ENCODE measurements at places on chromosomes 1 and 21.

- DNase-seq = peak; percentile 34
Measured at GRCh38 chr1:226121587-226122400, 59.3 kb downstream of the H3-3A start.

DNA sequence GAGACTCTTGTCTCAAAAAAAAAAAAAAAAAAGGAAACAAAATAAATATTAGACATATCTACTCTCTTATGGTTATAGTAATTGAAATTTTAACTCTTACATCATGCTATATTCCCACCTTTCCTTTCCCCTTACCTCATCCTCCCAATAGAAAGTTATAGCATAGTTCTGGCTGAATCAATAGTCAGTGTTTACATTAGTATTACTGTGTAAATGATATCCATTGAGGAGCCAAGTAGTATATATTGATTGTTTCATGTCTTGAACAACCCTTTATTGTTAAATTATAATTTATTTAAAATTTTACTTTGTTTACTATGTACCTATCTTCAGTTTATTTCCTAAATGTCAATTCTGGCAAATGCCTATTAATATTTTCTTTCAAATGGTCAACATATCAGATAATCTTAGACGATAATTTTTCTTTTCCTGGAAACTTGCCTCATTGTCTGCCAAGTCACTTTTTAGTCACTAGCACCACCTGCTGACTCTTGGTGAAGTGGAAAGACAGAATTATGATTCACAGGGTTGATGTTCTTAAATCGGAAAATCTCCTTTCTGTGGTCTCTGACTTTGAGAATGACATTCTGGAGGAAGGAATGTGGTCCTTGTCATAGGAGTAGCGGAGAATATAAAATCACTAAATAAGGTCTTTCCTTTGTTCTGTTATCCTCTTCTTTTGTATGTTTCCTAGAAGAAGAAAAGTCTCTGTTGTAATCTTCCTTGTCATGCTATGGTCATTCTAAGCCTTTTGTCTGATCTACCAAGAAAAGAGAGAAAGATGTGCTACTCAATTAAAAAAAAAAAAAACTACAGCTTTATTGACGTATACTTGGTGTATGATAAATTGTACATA is 8.6 kb downstream of the HJV start:
- DNase-seq = peak; percentile 37

GRCh38 chr1:153429266-153430165 is 13.2 kb downstream of the S100A7A start:
- DNase-seq = peak; percentile 64

- DNase-seq = no peak
Measured at GRCh38 chr1:234091876-234092275, 187.4 kb downstream of the SLC35F3 start.

DNA sequence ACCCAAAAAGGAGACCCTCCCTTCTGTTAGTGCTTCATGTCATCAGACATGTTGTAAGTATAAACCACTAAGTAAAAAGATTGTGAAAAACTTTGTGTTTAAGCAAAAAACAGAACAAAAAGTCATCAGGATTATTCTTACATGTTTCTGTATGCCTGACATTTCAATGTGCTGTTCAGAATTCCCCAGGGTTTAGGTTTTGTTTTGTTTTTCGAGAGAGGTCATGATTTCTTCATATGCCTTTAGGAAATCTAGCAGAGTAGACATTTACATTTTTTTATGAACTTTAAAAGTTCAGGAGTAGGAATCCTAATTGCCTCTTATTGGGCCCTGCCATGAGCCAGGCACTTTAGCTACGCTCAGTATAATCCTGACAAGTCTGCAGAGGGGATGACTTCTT is 85.3 kb downstream of the VPS13D start:
- DNase-seq = no peak

GRCh38 chr1:180902541-180902940 is 10.2 kb upstream of the KIAA1614 start:
- DNase-seq = no peak

DNA sequence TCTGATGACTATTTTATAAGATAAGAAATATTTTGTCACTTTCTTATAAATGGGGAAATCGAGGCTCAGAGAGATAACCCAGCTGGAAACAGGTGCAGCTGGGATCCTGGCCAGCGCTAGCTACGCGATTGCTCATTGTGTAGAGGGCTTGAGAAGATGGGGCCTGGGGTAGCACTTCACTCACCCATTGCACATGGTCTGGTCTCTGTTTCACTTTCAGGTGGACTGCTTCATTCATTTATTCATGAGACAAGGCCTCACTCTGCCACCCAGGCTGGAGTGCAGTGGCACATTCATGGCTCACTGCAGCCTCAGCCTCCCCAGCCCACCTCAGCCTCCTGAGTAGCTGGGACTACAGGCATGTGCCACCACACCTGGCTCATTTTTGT is 23.8 kb downstream of the UBE4B start:
- no peak for DNase-seq

GRCh38 chr1:24362982-24363614 is 43.9 kb downstream of the GRHL3 start:
- no peak for DNase-seq

GRCh38 chr1:206025283-206025820 is 1.7 kb upstream of the CTSE start:
- DNase-seq = no peak

GRCh38 chr1:26700711-26701110 is 4.9 kb downstream of the ARID1A start:
- no peak for DNase-seq

- no peak for DNase-seq
Measured at GRCh38 chr1:9688599-9688998, 37.1 kb downstream of the PIK3CD start.

DNA sequence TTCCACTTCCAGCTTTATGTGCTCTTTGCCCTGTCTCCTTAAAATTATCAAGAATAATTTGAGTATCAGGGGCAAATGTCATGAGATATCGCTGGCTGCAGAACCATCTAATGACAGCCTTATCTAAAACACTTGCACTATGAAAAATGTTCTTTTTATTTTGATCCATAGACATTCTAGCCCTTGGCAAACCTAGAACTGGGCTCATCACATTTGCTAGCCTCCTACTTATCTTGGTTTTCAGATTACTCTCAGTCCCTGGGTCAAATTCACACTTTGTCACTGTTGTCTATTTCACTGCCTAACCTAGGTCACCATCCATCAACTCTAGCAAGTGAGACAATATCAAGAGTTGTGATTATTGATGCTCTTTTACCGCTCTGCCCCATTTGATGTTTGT is 59.9 kb upstream of the IPO9 start:
- DNase-seq = no peak

DNA sequence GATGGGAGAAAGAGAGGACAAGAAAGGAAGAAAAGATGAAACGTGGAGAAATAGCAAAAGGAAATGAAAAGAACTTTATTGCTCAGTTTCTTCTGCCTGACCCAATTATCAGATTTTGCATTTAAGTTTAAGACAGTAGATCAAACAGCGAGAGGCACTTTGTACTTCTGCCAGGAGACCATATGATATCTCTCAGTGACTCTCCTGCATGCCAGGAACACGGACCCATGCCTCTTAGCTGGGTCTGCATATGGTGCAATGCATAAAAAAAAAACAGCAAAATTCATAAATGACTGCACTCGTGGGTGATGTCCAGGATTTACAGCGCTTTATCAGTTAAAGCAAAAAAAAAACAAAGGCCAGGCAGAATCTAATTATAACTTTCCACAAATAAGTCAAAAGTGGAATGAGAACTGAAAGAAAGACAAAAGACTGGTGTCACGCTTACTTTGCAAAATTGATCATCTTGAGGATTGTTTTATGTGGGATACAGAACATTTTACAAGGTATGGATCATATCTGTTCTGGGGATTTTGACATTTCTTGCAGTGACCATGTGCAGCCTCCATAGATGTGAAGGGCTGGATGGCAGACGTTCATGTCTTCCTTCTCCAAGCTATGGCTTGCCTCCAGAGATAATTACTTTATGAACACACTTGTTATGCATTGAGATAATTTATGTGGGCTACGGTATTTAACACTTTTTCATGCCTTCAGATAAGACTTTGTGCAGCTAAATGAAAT is 79.5 kb downstream of the RUNX1 start:
- DNase-seq = peak; percentile 29

GRCh38 chr1:193013707-193014106 is 45.5 kb downstream of the UCHL5 start:
- no peak for DNase-seq

GRCh38 chr1:167130829-167131510 is 37.1 kb downstream of the STYXL2 start:
- DNase-seq = no peak

GRCh38 chr21:43333298-43334062 is 93.5 kb downstream of the SIK1 start:
- no peak for DNase-seq

DNA sequence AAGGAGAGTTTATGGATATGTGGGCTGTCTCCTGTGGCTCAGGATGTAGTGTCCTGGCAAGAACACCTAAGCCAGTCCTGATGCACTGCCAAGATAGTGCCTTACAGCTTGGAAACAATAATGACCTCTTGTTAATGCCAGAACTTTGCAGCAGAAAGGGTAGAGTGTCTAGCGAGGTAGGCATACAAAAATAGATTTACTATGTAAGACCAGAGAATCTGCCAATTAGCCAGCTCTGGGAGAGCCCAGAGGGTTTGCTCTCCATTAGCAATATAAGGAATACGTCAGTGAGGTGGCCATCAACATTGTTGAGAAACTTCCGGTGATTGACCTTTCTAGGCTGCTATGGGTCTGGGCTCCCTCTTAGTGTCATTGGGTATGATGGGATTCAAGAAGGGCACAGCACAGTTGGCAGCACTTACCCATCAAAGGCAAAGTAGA is 178.5 kb upstream of the GALNT2 start:
- DNase-seq = no peak

DNA sequence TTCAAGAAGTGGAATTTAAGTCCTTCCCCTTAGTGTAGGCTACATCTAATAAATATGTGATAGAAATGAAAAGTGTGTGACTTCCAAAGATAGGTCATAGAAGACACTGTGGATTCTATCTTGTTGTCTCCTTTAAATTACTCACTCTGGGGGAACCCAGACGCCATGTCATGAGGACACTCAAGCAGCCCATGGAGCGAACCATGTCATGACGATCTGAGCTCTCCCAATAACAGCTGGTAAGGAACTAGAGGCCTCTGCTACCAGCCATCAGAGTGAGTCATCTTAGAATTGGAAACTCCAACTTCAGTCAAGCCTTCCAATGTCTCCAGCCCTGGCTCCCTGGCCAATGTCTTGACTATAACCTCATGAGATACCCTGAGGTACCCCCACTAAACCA is 6.3 kb downstream of the COA7 start:
- DNase-seq = no peak

GRCh38 chr1:153945795-153946621 is 510 bp downstream of the DENND4B start:
- DNase-seq = peak; percentile 31

DNA sequence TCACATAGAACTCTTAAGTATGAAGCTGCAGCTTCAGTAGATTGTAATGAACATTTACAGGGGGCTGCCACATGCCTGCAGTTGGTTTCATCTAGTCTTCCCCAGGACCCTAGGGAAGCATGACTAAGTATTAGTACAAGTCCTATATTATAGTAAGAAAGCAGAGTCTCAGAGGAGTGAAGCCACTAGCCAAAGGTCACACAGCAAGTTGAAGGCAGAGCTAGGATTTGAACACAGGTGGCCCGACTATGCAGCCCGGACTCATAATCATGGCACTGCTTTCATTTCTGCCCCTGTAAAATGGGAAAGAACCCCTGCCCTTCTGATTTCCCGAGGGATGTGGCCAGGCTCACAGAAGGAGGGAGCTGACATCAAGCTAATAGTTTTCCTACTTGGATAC is 8.4 kb upstream of the CRYBG2 start:
- no peak for DNase-seq

- no peak for DNase-seq
Measured at GRCh38 chr1:194419721-194420120, 1233.3 kb upstream of the B3GALT2 start.

DNA sequence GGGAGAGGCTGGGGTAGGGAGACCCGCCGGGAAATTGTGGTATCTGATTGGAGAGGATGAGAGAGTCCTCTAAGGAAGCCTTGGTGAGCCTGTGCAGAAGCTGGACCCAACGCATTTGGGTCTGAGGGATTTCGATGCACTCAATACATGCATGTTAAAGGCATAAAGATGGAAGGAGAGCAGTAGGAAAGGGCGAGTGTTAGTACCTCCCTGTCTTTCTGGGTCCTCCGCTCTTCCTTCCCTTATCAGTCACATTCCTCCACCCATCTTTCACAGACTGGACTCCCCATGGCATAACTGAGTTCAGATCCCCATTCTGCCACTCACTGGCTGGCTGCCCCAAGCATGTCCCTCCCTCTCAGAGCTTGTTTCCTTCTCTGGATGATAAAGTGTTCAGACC is 7.3 kb downstream of the RGS16 start:
- DNase-seq = no peak

GRCh38 chr1:160432371-160432786 is 32.0 kb downstream of the VANGL2 start:
- DNase-seq = no peak

DNA sequence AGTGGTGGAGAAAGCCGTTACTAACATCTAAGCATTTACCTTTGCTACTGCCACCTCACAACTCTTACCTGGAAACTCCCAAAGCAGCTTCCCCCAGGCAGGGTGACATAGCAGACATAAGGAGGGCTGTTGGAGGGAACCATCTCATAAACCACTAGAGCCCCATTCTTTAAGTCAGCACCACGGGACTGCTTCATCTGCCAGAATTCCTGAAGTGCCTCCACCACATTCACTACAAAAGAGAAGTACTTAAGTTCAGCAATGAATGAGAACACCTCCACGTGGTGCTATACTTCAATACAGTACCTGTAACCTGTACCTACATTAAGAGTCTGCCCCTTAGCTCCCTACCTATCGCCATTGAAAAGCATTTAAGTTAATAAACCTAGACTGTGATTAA is 10.3 kb downstream of the LIX1L start:
- no peak for DNase-seq

DNA sequence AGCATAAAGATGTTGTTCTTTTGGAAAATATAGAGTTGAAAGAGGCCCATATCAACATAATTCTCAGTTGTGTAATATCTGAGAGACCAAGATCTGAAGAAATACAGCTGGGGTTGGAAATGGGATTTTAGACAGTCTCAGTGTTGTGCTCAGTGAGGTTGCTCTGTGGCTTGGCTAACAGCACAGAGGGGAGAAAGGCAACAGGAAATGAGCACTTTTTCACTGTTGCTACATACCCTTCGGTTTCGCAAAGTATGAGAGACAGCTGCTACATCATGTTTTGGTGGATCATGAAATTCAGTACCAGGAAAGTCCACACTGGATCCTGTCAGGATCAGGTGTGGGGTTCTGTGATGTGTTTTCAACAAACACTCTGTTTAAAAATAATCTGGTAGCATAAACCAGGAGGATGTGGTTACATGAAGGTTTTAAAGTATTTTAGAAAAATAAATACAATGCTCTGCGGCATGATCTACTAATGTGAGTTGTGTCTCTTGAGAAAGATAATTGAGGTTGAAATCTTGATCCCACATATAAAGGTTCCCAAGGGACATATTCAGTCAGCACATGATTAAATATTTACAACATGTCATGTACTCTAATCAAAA is 7.0 kb upstream of the GPR88 start:
- DNase-seq = no peak

Measured in NCI-H1694 (cell line).